ENCODE measurements at places on chromosomes 12 and 14.

DNA sequence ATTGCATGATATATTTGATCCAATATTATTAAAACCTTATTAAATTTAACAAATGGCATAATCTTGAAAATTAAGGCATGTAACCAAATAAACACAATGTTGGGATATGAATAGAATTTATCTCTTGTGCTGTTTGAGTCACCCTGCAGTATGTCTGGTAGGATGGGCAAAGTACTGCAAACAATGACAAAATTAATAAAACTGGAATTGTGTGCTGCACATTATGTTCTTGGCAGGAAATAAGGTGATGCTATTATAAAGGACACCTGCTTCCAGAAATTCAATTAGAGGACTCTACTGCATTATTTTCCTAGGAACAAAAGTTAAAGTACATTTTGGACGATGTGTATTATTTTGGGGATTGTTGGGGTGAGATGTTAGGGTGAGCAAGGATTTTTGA is 132.7 kb downstream of the PPFIA2 start:
- DNase-seq = no peak

GRCh38 chr14:43983721-43984120 is 523.4 kb downstream of the FSCB start:
- DNase-seq = no peak

DNA sequence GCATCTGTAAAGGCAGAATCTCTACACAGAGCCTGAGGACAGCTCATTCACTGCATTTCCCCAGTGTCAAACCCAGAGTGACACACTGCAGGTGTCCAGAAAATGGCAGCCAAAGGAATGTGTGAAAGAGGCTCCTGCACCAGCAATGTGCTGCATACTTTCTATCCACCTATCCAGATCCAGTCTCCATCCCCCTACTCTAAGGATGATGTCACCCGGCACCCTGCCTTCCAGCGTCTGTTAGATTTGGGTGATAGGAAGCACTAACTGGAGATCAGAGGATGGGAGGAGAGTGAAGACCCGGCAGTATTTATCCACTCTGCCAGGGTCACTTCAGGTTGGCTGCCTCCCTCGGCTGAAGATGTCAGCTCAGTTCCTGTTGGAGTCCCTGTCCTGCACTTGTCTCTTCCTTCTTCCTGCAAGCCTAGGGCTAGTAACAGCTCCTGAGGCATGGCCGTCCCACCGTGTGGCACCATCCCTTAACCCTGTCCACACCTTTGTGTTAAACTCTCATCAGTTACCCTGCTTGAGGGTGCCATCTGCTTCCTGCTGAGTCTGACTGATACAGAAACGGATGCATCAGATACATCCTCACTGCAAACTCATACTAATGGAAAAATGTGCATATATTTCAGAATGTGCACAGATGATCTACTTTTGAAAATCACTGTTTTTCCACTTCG is 13.0 kb upstream of the GPR68 start:
- DNase-seq = no peak

DNA sequence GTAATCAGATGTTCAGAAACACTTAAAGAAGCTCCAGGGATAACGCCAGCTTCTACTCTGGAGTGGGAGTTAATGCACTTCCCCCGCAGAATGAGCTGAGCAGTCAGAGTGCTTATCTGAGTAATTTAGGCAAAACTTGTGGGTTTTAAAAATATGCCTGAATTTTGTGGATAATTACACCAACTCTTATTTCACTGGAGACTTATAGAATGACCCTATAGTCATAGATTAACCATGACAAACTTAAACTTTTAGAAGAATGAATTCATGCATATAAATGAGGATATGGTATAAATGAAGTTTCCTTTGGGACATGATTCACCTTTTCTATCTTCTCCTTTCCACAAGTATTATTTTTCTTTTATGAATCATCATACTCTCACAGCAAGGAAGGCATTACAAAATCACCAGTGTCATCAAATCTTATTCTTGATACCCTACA is 241.1 kb upstream of the FBXO33 start:
- no peak for DNase-seq

DNA sequence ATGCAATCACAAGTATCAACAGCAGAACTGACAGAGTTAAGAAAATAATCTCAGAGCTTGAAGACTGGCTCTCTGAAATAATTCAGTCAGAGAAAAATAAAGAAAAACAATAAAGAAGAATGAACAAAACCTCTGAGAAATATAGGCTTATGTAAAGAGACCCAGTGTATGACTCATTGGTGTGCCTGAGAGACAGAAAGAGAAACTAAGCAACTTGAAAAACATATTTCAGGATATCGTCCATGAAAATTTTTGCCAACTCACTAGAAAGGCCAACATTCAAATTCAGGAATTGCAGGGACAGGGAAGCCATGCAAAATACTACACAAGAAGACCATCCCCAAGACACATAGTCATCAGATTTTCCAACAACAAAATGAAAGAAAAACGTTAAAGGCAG is 56.2 kb downstream of the APOBEC1 start:
- DNase-seq = no peak

GRCh38 chr12:2082321-2082720 is 29.5 kb downstream of the CACNA1C start:
- DNase-seq = no peak

DNA sequence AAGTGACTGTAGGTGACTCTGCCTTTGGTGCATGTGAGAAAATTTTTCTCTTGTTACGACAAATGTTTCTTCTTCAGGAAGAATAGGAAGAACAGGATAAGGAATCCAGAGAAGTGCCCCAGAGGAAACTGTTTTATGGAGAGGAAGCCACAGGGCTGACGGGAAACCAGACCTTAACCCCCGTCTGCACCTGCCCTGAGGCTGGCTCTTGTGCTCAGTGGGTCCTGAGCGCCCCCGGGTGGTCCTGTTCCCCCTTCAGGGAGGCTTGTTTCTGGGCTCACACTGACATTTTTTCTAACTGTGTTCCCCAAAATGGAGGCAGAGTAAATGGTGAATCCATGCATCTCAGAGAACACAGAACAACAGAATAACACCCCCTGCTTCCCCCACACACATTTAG is 691.8 kb downstream of the TMEM121 start:
- no peak for DNase-seq

DNA sequence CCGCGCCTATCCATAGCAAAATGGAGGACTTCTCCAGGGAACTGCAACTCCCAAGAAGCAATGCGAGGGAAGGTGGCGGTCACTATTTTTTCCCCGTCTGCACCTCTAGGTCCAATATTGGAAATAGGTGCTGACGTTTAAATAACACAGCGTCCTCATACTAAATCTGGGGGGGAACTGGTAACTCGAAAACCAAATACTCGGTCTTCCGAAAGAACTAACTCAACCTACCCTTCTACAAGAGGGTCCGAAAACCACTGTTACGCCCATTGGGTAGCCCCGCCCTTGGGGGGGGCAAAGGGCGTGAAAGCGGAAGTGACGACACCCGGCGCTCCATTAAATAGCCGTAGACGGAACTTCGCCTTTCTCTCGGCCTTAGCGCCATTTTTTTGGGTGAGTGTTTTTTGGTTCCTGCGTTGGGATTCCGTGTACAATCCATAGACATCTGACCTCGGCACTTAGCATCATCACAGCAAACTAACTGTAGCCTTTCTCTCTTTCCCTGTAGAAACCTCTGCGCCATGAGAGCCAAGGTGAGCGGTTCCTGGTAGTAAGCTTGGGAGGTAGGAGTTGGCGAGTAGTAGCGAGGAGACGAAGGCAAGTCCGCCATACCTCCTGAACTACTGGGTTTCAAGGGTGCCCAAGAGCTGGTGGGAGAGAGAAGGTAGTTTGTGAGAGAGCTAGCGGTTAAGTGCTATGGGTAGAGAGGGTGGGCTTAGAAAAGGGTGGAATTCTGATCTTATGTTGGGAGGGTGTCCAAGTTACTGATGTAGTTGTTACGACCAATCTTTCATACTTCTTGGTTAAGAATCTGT is at the start of gene RPL41:
RPL41 (plus strand) TSS at position 367 of the 815 bp plus-strand sequence.
- DNase-seq = peak; percentile 93

DNA sequence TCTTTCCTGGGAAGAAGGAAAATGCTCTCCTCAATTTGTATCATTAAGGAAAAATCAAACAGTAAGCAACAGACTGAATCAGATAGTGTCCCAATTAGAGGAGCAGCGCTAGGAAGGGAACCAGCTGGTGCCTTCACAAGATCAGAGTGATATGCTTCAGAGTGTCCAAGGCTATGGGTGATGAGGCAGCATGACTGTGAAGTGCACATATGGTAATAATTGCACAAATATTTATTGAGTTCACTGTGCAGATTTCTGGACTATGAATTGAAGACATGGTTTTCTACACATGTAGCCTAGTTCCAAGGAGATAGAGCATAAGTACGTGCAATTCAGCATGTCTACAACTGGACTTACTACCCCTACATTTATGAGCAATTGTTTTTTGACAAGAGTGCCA is 78.8 kb upstream of the EVL start:
- no peak for DNase-seq

DNA sequence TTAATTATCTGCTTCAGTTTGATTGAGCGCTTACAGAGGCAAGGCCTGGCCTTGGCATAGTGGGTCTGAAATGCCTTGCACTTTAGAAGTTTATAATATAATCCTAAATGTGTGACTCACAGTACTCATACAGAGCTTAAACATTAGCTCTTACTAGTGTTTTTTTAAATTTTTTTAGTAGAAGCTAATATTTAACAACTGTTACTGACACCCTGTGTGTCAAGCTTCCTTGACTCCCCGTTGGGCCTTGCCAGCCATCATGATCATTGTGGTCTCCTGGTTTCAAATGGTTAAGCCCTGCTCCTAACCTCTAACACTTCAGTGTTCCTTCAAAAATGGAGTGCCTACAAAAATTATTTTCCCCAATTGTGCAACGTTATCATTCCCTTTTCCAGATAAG is 126.9 kb downstream of the GALC start:
- no peak for DNase-seq

DNA sequence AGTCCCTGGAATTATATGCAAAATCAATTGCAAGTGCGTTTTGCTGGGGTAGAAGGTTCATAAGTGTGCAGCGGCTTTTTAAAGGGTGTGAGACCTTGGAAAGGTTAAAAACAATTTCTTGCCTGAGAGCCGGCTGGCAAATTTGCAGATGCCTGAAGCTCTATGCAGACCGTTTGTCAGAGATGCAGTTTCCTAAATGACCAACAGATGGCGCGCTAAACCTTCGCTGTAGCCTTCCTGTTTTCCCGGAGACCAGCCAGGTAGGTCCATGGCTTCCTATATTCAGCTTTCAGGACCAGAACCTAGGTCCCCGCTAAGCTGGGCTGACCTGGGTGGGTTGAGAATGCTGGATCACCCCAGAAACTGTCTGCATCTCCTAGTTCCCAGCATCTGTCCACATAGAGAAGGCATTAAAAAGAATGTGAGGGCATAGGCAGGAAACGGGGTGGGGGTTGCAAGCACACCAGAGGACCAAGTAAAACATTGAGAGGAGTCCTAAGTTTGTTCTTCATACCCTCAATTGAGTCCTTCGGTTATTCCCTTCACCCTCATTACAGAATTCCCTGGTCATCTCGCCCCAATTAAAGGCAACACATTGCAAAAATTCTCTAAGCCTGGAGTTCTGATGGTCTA is 5.7 kb upstream of the NOS1 start:
- DNase-seq = peak; percentile 43

- no peak for DNase-seq
These were observed 3.1 kb downstream of the CEBPE start for GRCh38 chr14:23115918-23116317.

GRCh38 chr12:19035536-19035935 is 94.0 kb upstream of the PLEKHA5 start:
- DNase-seq = no peak

GRCh38 chr12:54829511-54829910 is 24.8 kb upstream of the MUCL1 start:
- no peak for DNase-seq

- DNase-seq = peak; percentile 1
These were observed 19.9 kb upstream of the NEDD1 start for GRCh38 chr12:96886998-96887677.

GRCh38 chr12:104384141-104384880 is 72.4 kb upstream of the CHST11 start:
- DNase-seq = no peak

DNA sequence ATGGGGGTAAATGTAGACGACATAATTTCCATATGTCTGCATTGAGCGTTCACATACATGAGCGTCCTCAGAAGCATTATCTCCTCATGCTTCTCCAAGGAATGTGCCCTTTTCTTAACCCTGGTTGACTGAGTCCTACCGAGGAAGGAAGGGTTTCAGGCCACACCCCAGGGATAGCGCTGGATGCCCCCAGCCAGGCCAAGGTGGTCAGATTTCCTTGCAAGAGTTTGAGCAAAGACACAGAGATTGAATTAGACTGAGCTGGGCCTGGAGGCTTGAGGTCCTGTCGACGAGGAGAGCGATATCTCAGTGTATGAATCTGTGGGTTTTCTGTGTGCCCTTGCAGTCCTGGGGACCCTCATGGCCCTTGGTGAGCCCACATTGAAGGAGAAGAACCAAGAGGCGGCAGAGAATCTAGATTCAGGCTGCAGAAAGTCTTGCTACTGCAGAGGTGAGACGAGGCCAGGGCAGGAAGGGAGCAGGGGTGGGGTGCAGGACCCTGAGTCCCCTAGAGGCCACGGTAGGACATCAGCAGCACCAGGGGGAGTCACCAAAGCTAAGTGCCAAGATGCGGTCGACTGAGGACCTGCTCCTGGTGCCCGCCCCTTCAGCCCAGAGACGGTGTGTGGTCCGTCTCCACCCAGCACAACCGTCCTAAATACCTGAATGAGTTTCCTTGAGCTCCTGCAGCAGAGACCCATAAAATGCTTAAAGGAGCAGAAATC is 94.7 kb upstream of the DIO3 start:
- no peak for DNase-seq

GRCh38 chr14:70454731-70455130 is 2.8 kb downstream of the ADAM21 start:
- DNase-seq = no peak

GRCh38 chr12:65125247-65125646 is 4.1 kb upstream of the WIF1 start:
- no peak for DNase-seq

DNA sequence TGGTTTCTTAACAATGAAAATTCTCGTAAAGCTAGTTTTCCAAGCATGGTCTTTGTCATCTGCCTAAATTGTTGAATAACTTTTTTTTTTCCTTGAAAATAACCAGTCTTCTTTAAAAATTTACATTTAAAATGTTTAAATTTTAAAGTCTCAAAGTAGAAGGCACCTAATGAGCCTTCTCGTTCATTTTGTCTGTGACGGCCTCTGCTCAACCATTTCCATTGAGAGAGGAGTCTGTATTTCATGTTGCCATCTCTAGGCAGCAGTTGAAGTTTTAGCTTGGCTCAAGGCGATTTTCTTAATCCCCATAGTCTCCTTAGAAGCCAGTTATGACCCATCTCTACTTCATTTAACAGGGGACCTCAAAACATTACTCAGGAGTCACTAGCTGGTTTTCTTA is 69.1 kb downstream of the PAPOLA start:
- no peak for DNase-seq

GRCh38 chr12:3127832-3128231 is 50.7 kb downstream of the TSPAN9 start:
- DNase-seq = no peak

- no peak for DNase-seq
These were observed 1.0 kb upstream of the ANO6 start for GRCh38 chr12:45214749-45215418.

- DNase-seq = no peak
These were observed 18.3 kb downstream of the NOC4L start for GRCh38 chr12:132162508-132163031.

GRCh38 chr12:89245090-89245489 is 107.2 kb downstream of the DUSP6 start:
- DNase-seq = no peak

GRCh38 chr12:104536841-104537240 is 80.1 kb downstream of the CHST11 start:
- no peak for DNase-seq

GRCh38 chr14:71523630-71524319 is 408.5 kb upstream of the RGS6 start:
- DNase-seq = no peak

- DNase-seq = peak; percentile 54
These were observed 3.6 kb downstream of the ZNF839 start for GRCh38 chr14:102323102-102323501.

Data from substantia nigra (tissue), 51 donors.